NCI-H524 treated with DMSO at 0.1 percent for 48 hours (cell line): ENCODE measurements at places on chromosomes 1 and 21.

DNA sequence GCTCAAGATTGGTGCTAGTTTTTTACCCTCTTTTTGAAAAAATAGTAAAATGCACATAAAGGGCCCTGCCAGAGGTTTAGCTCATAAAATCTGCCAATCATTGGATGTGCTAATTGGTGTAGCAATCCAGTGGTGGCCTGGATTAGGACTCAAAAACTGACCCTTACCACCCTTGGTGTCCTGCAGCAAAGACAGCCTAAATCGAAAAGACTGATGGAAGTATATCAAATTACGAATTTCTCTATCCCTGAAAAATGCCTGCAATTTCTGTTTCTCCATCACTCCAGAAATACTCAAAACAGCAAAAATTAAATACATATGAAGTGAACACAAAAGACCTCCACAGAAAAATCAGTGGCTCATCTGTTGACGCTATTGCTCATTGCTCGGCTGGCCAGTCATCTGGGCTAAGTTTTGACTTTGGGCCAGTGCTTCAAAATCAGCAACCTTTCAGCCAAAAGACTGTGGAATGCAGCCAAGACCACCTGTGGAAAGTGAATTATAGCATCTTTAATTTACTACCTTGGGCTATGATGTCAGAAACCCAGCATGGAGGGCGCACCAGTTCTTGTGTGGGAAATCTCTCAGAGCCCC lies 30.0 kb downstream of the WLS start:
- DNase-seq = no peak

DNA sequence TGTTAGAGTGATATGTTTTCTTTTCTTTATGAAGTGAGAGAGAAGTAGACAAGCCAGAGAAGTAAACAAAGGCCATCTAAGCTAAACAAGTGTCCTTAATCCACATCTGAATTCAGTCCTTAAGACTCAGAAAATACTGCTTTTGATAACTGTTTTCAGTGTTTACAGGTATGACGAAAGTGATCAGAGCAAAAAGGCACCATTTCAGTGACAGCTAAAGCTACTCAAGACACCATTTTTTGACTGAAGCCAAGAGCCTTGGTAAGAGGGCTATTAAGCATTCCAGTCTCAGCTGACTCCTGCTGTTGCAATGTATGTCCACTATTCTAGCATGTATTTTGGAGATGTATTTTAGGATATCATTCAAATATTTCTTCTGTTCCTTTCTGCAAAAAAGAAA lies 4.1 kb downstream of the KMO start:
- no peak for DNase-seq

DNA sequence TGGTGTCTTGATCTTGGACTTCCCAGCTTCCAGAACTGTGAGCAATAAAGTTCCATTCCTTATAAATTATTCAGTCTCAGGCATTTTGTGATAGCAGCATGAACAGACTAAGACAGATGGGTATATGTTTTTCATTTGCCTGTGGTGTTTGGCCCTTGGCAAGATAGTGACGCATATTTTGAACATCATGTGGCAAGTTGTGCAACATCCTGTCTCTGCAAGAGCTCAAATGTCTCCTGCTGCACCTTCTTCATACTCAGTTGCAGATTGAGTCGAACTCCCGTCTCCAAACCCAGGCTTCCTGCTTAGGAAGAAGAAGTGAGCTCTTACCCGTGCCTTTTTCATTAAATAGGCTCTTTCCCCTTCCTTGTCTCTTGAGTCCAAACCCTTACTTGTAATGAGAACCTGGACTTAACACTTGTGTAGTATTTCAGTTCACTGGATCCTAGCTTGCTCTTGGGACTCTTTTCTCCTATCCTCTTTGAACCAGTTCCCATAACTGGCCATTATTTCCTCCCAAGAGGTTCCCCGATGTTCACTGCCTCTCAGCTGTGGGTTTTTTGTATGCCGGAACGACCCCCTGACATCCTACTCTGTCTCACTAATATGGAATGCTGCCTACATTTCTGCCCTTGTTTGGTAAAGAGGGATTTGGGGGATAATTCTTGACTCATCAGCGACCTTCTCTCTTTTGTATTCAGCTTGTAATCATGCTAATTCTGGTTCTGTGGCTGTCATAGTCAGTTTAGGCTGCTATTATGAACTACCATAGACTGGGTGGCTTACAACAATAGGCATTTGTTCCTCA lies 125.0 kb upstream of the KCNK2 start:
- no peak for DNase-seq

DNA sequence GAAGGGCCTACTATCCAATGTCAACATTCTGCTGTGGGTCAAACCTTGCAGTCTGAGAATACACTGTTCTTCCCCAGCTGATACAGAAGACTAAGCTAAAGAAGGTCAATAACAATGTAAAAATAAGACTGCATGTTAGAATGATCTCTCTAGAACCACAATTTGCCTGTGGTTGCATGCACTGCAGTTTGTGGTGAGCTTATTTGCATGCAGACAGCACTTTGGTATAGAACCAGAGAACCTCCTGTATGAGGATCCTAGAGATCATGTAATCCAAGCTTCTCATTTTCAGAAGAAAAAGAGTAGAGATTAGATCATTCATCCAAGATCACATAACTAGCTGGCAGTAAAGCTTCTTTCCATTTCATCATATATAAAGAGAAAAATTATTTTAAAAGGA lies 15.8 kb downstream of the SYNJ1 start:
- DNase-seq = no peak

GRCh38 chr1:215489771-215490565 lies 77.1 kb upstream of the KCTD3 start:
- no peak for DNase-seq

DNA sequence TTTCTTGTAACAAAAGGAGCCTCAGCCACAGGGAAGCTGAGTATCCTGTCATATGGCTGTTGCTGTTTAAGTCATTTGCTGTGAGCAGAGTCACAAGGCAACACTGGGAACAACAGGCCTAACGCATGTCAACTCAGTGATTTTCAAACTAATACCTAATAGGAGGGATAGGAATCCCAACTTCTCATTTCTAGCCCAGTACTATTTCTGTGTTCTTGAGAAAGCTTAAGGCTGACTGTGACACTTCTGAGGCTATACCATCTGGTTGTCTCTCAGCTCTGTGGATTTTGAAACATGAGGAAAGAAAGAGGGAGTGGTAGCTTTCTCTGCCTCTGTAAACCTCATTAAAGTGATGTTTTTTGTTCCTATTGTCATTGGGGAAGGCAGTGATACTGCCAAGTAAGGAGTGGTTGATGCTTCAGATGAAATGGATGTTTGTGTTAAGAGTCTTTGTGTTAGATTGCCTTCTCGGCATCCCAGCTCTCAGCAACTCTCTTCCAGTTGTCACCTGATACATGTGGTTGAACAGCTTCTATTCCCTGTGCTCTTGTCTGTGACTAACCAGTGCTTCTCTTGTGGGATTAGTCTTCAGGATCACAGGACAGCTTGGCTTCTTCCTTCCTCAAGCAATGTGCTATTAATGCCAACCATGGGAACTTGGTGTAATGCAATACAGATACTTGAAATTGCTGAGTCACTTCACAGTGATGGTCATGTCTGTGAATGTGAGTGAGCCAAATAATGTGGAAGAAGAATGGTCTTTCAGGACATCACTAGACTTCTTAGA lies 166.8 kb upstream of the IVNS1ABP start:
- peak; percentile 97 for DNase-seq

GRCh38 chr1:39525366-39526165 lies 34.1 kb downstream of the BMP8A start:
- no peak for DNase-seq

GRCh38 chr1:245843101-245843500 lies 664.0 kb downstream of the SMYD3 start:
- DNase-seq = no peak

DNA sequence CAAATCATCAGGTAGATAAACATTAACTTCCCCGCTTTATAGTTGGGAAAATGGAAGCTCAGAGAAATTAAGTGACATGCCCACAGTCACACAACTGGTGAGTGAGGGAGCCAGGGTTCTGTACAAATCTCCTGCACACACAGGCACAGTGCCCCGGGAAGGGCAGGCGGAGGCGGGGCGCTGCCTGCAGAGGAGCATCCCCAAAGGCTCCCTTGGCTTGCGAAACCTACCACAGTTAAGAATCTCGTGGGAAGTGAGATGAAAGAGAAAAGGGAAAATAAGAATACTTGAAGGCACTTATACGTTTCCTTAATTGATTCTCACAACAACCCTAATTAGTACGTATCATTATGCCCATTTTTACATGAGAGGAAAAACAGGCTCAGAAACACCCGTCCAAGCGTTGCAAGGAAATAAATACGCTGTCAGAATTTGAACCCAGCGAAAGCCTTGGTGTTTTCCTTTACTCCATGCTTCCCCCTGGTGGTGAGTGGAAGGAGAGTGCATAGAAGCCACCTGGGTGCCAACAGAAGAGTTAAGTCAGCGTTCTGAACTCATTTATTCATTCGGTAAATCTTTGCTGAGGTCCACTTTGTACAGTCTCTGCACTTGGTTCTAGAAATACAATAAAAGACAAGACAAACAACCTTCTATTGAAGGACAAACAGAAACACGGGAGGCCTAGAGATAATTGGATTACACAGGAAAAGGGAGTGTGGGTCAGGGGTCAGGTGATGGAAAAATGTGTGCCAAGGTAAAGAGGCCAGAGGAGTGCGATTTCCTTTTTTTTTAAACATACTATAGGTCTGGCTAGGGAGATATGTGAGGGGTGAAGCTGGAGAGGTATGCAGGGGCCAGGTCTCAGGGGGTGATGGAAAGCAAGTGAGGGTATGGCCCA lies 28.4 kb downstream of the ACP6 start:
- no peak for DNase-seq

DNA sequence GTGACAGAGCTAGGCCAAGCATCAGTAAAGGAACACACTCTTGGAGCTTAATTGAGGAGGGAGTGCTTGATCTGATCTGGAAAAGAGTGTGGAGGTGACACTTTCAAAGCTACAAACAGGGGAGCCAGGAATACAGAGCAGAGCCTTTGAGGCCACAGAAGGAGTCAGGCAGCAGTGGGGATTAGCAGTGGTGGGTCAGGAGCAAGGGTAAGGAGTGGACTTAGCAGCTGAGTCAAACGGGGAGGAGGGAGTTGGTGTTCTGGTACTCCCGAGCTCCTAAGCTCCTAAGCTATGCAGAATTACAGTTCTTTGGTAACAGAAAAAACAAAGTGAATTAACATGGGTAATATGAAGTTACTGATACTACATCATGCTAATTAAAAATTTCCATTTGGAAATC lies 14.5 kb downstream of the RAB4A start:
- no peak for DNase-seq

- DNase-seq = no peak
Measured at GRCh38 chr1:210072129-210072528, 134.1 kb downstream of the SYT14 start.

DNA sequence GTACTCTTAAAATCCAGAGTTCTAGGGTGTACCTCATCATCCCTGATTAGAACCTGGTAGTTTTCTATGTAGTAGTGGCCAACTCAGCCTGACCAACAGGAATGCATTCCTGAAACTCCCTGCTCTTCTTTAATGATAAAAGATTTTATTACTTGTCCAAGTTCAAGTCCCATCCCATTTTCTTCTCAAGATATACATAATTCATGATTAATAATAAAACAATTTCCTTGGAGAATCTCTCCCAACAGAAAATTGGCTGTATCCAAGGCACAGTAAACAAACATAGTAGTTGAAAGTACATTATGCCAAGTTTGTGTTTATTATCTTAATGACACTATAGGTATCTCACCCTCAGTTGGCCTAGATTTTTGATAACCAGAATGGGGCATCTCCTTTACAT lies 714.1 kb upstream of the ADAMTS5 start:
- no peak for DNase-seq

DNA sequence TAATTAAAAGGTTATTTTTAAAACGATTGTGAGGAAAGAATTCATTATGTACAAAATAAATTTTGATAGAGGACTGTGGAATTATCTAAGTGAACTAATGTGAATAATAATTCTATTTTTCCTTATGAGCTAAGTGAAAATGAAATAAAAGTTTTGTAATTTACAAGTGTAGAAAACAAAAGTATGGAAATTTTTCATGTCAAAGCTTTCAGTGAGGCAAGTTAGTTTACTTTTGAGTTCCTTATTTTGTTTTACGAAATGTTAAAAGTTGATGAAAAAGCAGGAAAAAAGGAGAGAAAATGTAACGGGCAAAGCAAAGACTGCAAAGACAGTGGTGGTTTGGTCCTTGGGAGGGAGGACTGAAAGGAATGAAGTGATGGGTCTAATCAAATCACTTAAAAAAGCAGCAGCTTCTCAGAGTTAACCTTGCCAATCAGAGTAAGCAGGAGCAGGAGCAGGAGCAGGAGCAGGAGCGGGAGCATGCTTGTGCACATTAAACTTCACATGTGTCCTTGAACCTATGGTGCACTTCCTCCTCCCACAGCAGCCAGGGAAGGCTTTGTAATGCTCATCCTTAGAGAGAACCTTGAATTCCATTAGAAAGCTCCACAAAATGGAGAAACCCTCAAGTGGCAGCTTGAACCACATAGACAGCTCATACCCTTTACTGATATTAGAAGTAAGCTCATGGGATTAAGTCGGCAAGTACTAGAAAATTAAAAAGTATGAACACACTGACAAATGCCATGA lies 133.4 kb downstream of the LHX4 start:
- DNase-seq = no peak

GRCh38 chr1:13469343-13469742 lies 44.5 kb downstream of the LRRC38 start:
- no peak for DNase-seq

- no peak for DNase-seq
Measured at GRCh38 chr1:184824691-184825323, 70.1 kb upstream of the EDEM3 start.

DNA sequence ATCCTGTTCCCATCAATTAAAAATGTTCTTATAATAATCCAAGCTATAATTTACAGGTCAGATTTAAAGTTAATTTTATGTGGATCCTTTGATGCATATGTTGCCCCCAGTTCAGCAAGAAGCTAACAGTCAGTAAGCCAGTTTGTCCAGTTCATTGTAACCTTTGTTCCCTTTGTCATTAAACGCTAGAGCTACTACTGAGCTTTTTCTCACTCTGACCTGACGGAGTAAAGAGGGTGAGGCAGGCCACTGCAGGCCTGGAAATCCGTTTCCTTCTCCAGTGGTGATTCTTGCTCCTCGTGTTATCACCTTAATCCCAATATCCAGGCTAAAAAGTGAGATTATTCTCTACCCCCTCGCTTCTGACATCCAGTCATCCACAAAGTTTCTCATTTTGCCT lies 10.2 kb downstream of the YBX1 start:
- DNase-seq = no peak

- DNase-seq = no peak
Measured at GRCh38 chr1:165367375-165367993, 11.0 kb upstream of the LMX1A start.

GRCh38 chr21:37045149-37045548 lies 27.7 kb downstream of the PIGP start:
- no peak for DNase-seq

- no peak for DNase-seq
Measured at GRCh38 chr1:161196521-161197451, 2.1 kb downstream of the ADAMTS4 start.
